ENCODE measurements at places on chromosomes 11 and 22.

- DNase-seq, result peak; percentile 44
Observed at GRCh38 chr11:130909650-130910049, 6.6 kb downstream of the SNX19 start.

- DNase-seq, result peak; percentile 4
Observed at GRCh38 chr22:28329186-28330073, 350.2 kb downstream of the TTC28 start.

DNA sequence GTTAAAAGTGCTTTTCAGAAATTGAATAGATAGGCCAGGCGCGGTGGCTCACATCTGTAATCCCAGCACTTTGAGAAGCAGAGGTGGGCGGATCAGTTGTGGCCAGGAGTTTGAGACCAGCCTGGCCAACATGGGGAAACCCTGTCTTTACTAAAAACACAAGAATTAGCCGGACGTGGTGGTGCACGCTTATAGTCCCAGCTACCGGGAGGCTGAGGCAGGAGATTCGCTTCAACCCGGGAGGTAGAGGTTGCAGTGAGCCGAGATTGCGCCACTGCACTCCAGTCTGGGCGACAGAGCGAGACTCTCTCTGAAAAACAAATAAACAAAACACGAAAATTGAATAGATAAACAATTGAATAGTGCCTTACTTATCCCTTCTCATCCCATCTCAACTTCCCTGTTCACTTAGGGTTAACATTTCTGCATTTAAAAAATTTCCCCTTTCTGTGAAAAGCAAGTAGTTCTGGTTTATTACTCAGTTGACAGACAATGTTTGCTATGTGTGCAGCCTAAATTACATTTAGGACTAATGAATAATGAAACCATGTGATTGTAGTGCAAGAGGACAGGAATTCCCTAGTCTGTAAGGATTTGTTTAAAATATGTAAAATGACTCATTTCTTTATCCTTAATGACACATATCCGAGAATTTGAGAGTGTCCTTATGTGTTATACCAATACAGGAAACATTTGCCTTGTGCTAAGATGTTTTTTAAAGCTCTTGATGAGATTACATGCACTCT, 6.0 kb downstream of the RNF169 start:
- DNase-seq, result no peak

DNA sequence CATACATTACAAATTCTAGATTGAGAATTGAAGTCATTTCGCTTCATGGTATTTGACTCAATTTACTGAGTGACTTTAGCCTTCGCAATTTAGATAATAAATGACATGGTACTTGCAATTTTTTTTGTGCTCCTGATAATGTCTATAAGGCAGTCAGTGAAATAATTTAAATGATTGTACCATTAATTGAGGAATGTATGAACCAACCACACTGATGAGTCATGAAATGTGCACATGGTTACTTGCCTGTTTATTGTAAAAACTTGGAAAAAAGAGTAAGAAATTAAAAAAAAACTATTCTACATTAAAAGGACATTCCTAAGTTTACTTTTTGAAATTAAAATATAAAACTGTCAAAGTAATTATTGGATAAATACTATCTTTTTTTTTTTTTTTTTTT, 43.3 kb downstream of the DNAJC24 start:
- DNase-seq, result no peak

DNA sequence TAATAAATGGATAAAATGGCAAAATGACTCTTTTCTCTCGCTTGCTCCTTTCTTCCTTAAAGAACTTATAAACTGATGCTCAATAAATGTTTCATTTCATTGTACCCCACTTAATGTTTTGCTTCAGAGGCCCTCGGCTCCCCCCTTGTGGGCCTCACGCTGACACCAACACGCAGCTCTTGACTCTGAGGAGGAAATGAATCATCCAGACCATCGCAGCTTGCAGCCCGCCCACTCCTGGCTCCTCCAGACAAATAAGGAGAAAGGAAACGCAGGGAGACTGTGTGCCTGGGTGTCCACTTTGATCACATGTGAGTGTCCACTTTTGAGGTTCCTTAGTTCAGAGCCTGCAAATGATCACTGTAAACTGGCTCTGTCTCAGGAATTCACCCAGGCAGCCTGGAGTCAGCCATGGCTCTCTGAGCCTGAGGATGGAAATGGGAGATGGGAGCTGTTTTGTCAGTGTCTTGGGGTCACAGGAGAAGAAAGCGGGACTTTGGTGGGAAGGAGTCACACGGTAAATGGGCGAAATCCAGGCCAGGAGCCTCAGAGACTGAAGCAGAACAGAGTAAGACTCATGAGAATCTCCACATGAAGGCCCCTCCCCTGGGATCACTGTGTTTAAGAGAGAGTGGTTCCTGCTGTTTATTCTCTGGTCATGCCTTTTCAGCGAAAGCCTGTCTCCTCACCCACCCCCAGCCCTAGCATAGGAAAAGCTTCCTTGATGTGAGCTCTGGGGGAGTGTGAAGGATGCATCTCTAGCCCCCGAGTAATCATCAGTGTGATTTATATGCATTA, 96.5 kb downstream of the CWC15 start:
- peak; percentile 95 for DNase-seq

DNA sequence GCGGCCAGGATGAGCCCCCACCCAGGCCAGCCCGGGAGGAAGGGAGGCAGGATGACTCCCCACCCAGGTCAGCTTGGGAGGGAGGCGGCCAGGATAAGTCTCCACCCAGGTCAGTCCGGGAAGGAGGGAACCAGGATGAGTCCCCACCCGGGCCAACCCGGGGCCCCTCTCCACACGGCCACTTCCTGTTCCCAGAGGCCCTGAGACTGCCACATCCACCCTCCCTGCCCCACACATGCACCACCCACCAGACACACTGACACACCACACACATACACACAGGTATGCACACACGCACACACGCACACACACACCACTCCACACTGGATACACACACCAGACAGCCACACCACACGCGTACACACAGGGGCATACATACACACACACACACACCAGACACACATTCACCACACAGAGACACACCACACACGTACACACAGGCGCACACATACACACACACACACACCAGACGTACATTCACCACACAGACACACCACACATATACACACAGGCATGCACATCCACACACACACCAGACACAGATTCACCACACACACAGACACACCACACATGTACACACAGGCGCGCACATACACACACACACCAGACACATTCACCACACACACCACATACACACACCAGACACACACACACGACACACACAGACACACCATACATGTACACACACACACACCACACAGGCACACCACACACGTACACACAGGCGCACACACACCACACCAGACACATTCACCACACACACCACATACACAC, 84.9 kb upstream of the PRR5 start:
- DNase-seq, result no peak

- DNase-seq, result no peak
Observed at GRCh38 chr11:65870307-65870658, 2.3 kb downstream of the EFEMP2 start.

DNA sequence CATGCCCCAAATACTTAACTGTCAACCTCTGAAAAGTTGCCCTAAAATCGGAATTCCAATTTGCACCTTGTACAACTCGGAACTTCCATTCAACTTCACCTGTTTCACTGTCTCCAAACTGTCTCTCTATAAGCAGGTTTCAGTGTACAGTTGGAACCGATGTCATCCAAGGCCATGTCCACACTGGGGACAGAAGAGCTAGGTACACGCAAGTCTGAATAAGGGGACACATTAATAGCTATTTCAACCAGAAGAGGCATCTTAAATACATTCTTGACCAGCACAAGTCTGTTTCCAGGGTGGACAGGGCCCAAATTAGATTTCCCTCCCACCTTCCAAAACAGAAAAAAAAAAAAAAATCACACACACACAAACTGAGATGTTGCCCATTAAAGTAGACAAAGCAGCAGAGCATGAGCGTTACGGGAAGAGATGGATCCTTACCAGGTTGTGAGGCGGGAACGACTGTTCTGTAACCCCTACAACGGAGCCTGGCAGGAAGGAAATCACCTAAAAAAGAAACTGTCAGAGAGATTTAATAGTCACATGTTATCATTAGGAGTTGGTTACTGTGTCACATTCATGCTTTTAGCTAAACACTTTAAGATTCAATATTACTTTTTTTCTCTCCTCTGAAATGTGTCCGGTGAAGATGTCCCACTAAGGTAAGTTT, 1.7 kb downstream of the CREBZF start:
- DNase-seq, result peak; percentile 43

DNA sequence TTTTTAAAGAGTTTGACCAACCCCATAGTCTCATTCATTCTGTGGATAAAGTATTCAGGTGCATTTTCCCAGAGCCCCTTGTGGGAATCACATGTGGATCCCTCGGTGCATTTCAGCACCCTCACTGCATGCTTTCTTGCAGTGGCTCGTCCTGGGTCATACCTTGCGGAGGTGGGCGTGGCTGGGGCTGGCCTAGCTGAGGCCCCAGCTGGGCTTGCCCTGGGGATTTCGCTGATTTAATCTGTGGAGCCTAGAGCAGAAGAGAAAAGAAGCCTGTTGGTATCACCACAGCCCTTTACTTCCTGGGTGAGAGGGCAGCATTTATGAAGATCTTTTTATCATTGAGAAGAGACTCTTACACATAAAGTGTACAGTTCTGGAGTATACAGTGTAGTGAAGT, 53.1 kb downstream of the FBXO7 start:
- no peak for DNase-seq

- no peak for DNase-seq
Observed at GRCh38 chr11:32279672-32280071, 155.7 kb downstream of the WT1 start.

GRCh38 chr22:37912171-37912570, 6.1 kb downstream of the MICALL1 start:
- DNase-seq, result no peak

- DNase-seq, result no peak
Observed at GRCh38 chr11:100684101-100685065, 2.7 kb upstream of the ARHGAP42 start.

DNA sequence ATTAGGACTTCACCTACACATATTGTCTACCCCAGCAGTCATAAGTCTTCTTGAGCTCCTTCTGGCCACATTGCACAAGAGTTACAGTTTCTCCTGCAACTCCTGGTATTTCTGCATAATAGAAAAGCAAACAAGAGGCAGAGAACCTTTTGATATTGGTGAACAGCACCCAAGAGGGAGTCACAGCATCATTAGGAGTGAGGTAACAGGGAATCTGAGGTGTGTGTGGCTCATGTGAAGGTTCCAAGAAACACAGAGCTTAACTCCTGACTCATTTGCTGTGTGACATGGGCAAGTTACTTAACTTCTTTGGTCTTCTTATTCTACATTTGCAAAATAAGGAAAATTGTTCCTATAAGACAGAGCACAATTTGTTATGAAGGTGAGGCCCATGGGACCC, 374.6 kb downstream of the INSC start:
- no peak for DNase-seq

DNA sequence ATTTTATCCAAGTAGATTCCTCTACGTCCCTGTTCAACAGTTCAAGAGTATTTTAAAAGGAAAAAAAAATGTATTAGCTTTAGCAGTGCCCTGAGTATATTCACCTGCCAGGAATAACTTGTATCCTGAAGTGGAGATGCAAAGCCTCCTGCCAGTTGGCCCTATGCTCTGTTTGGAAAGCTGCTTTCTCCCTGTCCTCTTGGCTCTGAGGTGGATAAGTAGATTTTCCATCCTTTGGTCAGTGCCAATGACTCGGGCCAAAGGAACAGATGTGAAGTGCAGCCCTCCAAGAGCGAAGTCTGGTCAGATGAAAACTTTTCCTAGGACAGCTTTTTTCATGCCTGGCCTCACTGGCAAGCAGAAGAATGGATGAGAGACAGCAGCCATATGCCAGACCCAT, 839.9 kb upstream of the TENM4 start:
- no peak for DNase-seq

DNA sequence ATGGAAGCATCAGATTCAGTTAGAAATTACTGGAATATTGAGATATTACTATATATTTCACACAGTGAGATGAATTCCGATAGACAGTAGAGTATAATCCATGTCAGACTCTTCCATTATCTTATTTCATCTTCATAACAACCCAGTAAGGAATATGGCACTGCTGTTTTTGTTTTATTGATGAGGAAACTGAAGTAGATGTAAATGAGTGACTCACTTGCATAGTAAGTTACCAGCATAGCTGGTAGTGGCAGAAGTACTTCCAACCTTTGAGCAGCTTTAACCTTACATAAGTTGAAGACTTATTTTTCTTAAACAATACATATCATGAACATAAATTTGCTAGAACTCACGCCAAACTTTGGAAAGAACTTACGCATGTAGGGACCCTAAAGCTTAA, 54.9 kb upstream of the SLC22A25 start:
- DNase-seq, result no peak

DNA sequence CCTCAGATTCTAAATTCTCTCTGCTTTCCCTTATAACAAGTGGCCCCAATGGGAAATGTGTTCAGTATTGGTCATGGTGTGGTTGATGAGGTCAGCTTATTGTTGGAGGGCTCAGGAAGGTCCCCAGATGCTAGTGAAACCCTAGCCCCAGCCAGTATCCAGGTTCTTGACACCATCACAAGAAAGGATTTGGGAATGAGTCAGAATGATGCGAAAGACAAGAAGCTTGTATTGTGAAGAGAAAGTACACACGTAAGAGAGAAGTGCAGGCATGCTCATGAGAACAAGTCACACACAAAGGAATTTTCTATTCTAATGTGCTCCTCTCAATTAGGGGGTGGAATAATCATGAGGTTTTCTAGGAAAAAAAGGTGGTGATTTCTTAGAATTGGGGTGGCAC, 34.9 kb upstream of the TRPC6 start:
- no peak for DNase-seq

- DNase-seq, result peak; percentile 55
Observed at GRCh38 chr22:39182478-39183030, 30.1 kb upstream of the CBX7 start.

DNA sequence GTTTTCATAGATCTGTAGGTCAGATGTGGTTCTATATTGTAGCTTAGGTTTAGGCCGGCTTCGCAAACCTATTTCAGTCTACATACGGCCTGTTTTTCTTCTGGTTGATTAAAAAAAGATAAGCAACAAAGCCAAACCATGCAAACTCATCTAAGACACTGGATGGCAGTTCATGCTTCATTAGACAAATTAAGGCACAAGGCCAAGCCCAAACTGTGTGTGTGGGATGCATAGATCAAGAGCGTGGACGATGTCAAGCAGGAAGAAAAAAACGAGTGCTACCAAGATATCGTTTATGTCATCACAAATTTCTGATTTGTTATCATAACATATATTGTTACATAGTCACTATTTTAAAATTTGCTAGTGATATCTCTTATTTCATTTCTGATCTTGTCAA, 357.6 kb upstream of the KIRREL3 start:
- DNase-seq, result no peak

All from NB4 (cell line).